ENCODE measurements at places on chromosomes 11 and 22.

DNA sequence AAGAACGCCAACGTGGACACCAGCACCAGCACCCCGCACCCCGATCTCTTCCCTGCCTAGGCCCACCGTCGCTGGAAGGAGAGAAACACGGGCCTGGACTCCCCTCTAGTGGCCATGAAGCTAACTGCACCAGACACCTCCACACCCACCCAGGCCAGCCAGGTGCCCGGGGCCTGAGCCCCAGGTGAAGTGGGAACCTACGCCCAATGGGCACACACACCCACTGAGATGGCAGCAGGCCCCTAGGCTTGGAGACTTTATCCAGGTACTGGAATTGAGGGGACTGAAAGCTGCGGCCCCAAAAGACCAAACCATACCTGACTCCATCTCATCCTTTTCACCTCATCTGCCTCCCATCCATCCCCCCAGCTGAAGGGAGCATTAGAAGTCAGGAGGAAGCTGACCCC lies 81.0 kb downstream of the BUD13 start:
- DNase-seq = peak; percentile 42

DNA sequence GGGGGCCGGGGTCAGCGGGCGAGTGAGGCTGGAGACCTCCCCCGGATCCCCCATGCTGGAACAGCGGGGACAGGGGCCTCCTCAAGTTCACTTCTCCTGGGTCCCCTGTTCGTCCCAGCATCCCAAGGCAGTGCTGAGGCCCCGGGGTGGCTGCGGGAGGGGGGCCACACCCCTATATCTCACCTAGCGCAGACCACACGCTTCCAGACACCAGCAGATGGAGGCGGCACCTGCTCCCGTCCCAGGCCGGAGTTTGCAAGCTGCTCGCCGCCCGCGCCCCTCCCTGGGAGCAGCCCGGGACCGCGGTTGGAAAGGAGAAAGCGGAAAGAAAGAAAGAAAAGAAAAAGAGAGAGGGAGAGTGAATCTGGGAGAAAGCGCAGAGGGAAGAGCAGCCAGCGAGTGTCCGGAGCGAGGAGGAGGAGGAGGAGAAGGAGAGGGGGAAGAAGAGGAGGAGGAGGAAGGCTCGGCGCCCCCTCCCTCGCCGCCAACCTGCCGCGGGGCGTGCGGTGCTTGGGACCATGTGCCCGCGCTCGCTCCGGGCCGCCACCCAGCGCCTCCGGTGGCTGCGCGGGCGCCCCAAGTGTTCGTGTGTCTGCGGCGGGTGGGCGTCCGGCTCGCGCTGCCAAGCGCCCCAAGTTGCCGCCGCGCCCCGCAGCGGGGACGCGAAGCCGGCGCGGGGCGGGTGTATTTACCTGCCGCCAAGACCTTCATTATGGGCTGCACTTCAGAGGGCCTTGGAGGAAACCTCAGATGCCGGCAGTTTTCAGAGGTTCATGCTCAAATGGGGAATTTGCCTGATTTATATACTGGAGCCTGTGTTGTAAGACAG lies at the start of gene LIF:
Gene LIF, minus strand, starts transcription at position 775 of the 829 bp plus-strand sequence. Its CDS starts 64 bp downstream, at position 711.
- DNase-seq = no peak

GRCh38 chr11:80327956-80328614 lies 887.3 kb upstream of the TENM4 start:
- no peak for DNase-seq

GRCh38 chr22:22928666-22929380 lies 41.2 kb downstream of the IGLL5 start:
- peak; percentile 67 for DNase-seq

DNA sequence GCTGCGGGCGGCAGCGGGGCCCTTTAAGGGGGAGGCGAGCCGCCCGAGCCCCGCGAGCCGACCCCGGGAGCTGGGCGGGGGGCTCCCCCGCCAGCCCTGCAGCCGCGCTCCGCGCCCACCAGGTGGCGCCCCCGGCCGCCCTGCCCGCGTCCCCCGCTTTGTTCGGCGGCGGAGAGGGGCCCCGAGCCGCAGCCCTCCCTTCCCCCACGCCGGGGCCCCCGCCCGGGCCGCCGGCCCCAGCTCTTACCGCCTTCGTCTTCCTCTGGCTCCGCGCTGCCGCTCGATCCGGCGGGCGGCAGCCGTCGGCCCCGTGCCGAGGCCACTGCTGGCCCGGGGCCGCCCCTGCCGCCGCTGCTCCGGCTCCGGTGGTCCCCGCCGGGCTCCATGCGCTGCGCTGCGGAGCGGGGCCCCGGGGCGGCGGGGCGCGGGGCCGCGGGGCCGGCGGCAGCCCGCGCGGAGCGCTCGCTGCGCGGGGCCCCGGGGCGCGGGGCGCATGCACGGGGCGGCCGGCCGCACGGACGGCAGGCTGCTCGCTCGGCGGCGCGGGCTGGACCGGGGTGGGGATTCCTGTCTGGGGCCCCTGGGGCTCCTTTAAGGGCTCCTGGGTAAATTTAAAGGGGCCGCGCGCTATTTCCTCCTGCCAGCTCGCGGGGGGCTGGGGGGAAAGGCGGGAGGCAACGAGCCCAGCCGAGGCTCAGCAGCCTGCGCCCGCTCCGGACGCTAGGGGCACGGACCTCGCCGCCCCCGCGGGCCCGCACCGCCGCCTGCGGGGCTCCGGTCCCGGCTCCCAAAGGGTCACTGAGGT lies at the start of gene ZFTA:
Gene ZFTA, minus strand, starts transcription at position 539 of the 805 bp plus-strand sequence. Its CDS starts 153 bp downstream, at position 386.
- peak; percentile 70 for DNase-seq

DNA sequence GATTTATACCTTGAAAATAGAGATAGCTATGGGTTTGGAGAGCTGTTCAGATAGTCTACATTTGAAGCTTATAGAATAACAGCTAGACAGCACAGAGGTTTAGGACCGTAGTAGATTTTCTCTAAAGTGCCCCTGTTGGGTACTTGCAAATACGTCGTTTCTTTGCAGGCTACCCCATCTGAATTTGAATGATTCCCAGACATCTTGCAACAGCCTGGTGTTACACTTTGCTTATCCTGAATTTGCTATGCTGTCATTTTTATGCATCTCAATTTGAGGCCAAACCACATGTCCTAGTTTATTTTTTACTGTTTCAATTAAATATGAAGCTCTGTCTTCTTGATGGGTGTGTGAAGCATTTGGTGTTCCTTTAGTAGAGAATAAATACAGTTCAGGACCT lies 142.1 kb downstream of the WNT11 start:
- DNase-seq = no peak
